ENCODE measurements at places on chromosomes 2 and 18.
A peak's percentile ranks its signal among the peaks of the same experiment; 100 is the strongest.

DNA sequence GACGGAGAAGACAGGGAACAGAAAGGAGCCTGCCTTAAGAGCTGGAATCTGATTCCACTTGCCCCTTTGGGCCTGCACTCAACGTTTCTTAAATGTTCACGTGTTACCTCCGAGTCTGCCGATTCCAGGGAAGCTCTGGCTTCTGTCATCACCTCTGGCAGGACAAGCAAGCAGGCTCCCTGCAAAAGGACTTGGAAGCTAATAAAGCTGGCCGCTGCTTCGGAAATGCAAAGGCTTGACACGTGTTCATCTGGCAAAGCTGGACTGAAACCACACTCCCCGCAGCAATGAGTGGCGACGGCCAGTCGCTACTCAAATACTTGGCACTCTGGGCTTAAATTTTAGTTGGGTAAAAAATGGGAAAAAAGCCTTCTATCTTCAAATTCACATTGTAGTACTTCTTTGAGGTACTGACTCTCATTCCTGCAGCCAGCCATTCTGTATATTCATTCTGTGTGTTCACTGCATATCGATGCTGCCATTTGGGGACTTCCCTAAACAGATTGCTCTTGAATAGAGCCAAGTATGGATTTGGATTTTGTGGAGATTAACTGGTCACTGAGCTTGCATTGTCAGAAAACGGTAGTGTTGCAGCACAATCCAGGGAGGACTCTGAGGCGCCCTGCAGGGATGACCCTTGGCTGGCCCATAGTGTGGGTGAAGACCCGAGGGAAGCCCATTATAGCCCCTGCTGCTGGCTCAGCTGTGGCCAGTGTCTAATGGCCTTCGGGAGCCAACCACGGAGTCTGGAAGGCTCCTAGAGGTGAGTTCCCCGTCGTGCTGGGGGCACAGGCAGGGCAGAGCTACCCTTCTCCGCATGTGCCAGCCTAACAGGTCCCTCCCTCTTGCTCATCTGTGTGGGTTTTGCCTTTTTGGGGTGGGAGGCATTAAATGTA lies 231.5 kb downstream of the PRKCE start:
- no peak for DNase-seq

- DNase-seq: no peak
These were observed 129.9 kb downstream of the PIEZO2 start for GRCh38 chr18:11019295-11020105.

GRCh38 chr2:105410554-105410953 lies 11.7 kb upstream of the FHL2 start:
- DNase-seq: no peak

GRCh38 chr2:66366619-66367018 lies 68.3 kb upstream of the MEIS1 start:
- no peak for DNase-seq

DNA sequence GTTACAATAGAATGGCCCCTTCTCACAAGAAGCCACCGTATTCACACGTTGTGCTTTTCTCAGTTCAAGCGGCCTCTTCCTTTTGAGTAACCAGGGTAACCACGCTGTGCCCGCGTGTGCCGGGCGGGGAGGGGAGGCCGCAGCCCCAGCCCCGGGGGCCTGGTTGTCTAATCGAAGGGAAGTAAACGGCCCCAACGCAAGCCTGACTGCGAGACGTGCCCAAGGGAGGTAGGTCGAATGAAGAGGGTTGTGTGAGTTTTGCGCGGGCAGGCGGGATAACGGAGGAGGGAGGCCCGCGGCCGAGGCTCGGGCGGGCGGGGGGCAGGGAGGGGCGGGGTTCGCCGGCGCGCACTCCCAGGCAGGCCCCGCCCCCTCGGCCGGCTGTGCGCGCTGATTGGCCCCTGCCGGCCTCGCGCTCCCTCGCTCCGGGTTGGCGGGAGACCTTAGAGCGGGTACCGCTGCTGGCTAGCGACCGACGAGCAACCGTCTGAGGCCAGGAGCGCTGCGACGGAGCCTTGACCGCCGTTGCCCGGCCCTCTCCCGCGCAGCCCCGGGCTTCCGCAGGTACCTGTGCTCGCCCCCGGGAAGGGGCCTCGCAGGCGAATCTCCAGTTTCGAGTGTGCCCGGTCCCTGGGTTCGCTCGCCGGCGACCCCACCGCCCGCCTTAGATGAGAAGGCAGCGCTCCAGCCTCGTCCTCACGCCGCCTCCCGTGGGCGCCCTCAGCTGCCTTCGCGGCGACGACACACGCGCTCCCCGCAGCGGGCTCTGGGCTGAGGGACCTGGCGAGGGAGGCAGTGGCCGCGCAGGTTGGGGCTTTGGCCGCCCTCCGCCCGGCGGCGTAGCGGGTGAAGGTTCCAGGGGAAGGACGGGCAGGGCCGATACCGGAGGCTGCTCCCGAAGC lies at the start of gene SPDYA:
Gene SPDYA, plus strand, starts transcription at position 451 of the 902 bp plus-strand sequence. CDS start 5,181 bp downstream, outside the sequence.
- no peak for DNase-seq

DNA sequence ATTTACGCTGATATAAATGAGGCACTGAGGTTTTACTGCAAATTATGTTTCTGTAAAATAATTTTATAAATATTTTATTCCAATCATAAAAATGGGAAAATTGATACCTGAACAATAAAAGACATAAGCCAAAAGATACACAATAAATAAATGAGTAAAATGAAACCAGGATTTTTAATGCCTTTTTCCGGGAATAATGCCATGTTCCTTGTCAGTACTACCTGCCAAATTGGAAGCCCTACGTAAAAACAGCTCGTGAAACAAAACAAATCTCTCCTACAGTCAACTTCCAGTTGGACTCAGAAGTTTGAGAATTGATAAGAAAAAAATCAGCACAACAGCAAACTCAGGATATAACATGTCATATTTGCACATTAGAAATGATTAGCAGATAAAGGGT lies 18.0 kb downstream of the GALNT3 start:
- peak; percentile 75 for DNase-seq

- DNase-seq: no peak
These were observed 484 bp upstream of the DARS1 start for GRCh38 chr2:135985826-135986393.

DNA sequence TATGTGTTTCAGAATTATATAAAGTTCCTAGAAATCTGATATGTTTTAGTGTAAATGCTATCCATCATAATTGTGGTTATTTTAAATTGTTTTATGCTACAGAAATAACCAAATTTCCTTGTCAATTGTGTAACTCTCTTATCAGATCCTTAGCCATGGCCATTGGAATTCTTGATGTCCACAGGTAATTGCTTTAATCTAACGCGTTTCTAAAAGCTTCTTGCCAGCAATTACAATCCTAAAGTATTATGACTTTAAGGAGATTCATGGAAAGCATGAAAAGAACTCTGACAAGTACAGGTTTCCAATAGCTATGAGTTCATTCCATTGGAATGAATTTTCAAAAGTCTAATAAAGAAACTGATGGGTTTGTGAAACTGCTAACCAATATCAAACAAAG lies 472.1 kb downstream of the ERBB4 start:
- DNase-seq: no peak

DNA sequence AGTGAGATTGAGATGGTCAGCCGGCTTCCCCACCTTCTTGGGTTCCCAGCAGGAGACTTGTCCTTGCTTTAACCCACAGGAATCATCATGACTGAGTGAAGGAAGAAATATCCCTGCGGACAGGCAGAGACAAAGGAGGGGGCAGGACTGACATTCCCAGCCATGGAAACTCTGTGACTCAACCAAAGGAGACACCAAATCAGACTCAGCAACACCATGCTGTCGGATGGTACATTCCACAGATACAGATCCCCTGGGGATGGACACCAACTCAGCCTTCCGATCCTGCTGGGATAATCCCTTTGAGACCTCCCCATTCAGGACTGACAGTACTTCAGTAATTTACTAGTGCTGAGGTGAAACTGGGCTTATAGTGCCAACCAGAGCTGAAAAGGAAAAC lies 518.3 kb downstream of the XIRP2 start:
- no peak for DNase-seq

GRCh38 chr2:134258684-134259388 lies 5.0 kb downstream of the MGAT5 start:
- DNase-seq: no peak

GRCh38 chr2:677959-678550 lies 849 bp upstream of the TMEM18 start:
- DNase-seq: no peak

GRCh38 chr18:79659733-79660132 lies 19.9 kb upstream of the CTDP1 start:
- DNase-seq: no peak

DNA sequence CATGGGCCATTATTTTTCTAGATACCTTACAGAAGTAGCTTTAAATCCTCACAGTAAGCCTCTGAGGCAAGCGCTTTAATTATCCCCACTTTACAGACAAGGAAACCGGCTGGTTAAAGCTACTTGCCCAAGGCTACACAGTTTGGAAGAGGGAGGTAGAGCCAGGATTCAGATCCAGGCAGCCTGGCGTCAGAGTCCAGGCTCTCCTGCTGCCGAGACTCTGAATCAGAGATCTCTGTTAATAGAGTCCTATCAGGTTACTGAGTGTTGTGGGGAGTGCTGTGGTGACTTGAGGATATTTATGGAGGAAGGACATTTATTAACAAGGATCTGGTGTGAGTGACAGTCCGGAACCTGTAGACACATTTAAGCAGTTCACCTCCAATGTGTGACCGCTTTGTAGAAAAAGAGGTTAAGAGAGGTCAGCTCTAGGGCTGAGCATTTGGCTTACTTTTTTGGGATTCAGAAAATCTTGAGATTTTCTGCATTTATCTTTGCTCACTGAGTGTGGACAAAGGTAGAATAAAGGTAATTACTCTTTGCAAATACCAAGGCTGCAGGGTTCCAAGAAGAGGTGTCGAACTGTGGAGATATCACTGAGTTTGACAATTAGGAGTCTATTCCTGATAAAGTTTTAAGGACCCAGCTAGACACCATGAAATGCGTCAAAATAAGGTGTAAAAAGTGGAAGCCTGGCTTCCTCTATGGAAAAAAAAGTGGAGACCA lies 1.6 kb upstream of the CEP192 start:
- no peak for DNase-seq

DNA sequence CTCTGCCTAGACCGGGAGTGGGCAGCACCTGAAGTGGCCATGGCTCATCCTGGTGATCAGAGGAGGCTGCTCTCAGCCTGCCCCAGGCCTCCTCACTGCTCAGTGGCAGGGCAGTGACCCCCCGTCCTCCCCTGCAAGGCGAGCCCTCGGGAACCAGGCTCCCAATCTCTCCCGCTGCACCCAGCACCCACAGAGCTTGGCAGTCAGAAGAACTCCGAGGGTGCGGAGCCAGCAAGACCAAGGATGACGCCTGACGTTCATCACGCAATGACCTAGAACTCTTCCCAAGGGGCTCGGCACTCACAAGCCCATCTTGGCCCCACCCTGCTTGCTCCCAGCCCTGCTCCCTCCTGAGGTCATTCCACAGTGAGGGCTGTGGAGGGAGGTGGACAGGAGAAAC lies 189.8 kb upstream of the SALL3 start:
- DNase-seq: no peak

- DNase-seq: peak; percentile 42
These were observed 1.3 kb upstream of the CYP26B1 start for GRCh38 chr2:72148837-72149555.

DNA sequence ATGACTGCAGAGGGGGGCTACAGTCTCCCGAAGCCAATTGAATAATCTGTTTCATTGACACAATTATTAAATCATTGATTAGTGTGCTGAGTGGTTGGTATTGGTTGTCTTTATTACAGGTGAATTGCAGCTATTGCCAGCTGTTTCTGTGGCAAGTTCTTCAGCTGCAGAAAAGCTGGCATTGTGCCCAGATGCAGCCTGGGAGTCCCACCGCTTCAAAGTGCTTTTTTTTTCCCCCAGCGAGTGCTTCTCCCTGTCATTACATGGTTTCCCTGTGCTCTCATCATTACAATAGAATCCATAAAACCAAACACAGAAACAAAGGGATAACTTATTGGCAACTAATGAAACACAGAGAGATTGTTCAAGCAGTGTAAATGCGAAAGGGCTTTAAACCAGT lies 164.7 kb downstream of the GRB14 start:
- peak; percentile 94 for DNase-seq

GRCh38 chr2:197707316-197708213 lies 2.4 kb downstream of the MARS2 start:
- peak; percentile 44 for DNase-seq

DNA sequence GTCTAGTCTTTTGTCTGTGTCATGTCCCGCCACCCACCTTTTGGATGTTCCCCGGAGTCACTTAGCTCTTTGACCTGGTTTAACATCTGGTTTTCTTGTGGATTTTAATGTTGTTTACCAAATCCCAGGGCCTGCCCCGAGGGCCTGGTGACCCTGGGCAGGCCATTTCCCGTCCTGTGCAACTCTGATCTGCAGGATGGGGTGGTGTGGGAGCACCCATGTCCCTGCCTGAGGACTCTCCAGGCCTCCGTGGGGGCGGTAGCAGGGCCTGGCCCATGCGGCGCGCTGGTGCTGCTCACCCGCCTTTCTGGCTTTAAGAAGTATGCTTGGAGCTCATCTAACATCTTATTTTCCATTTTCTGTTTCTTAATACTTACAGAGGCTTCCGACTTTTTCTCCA lies 10.7 kb downstream of the RAMP1 start:
- no peak for DNase-seq

DNA sequence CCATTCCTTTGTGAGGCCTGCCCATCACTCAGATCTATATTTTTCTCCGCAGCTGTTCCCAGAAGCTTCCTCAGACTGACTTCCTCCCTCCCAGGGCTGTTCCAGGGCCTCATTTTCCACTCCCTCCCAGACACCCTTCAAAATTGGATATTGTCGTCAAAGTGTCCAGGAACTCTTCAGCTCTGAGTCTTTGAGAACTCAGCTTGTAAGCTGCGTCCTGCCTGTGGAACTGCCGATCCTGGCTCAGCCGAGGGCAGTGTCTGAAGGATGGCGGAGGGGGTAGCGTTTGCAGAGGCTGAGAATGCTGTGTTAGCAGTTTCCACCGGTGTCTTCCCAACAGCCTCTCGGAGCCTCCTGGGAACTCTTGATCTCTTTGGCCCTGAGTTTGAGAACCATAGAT lies 27.1 kb downstream of the NCK2 start:
- DNase-seq: no peak

DNA sequence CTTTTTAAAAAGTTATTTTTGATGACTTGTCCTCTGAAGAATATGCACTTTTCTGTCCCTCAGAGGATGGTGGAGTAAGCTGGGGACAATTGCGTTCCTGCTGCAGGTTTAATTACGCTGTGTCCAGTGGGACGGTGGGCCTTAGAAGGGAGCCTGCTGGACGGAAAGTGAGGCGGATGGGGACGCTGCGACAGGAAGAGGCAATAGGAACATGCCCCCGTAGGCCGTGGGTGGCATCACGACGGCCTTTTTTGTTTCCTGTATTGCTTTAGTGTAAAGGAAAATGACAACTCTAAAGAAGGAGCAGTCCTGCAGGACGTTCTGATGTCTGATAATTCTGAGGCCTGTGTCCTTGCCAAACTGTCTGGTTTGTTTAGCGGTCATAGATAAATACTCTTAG lies 121.6 kb downstream of the NFATC1 start:
- no peak for DNase-seq

GRCh38 chr2:132725148-132725547 lies 55.1 kb upstream of the LYPD1 start:
- DNase-seq: peak; percentile 4

All from NCI-H1105 treated with DMSO at 0.1 percent for 48 hours (cell line).